ENCODE measurements at places on chromosomes 7 and 10.
A peak's percentile ranks its signal among the peaks of the same experiment; 100 is the strongest.

- DNase-seq: no peak
These were observed 17.4 kb upstream of the GDF10 start for GRCh38 chr10:47282657-47283018.

DNA sequence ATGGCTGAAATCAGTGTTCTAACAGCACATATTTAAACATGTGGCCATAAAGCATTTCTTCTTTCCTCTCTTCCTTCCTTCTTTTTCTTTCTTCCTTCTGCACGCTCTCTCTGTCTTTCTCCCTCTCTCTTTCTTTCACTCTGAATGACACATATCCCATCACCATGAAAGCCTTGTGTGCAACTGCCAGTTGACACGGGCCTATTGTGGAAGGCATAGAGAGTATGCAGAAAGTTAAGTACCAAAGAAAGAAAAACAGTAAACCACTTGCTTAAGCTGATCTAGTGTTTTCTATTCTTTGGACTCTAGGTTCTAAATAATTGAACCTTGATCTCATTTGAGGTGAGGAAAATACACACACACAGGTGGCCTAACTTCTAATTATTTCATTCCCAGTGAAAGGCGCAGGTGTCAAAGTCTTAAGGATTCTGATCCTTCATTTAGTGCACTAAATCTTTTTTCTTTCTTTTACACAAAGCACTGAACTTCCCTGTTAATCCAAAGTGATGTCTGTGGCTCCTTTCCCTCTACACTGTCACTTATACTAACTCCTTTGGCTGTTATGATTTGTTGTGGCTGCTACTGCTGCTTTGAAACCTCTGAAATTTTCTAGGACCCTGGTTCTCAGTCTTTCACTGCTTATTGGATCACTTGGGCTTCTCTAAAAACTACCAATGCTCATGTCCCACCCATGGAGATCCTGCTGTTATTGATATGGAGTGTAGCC lies 17.7 kb downstream of the DKK1 start:
- DNase-seq: no peak

DNA sequence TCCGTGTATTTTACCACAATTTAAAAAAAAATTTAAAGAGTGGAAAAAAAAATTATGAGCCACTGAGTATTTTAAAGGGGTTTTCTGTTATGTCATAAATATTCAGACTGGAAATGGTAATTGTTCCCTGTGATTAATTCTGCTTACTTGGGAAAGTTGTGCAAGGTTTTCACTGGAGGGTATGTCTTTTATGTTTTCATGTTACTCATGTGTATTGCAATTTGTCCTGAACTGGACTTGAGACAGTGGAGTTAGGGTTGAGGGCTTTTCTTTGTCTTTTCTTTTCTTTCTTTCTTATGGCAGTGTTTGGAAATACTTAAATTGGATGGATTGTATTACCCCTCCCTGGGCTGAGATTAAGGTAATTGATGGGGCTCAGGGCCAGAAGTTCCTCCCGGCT lies 257.7 kb downstream of the BAMBI start:
- no peak for DNase-seq

DNA sequence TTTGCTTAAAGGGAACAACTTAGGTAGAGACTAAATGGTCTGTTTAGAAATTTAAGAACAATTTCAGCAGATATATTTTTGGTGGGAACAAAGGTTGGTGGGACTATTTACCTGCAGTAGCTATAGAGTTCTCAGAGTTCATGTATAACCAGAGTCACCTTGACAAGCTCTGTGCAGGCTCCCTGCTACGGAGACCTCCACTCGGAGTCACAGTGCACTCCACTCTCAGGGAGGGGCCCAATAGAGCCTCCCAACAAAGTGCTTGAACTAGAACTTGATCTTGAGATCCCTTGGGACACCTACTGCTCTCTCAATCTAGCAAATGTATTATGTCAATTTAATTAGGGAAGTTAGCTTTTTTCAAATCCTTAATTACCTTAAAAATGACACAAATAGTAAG lies 2.3 kb downstream of the MYPN start:
- DNase-seq: no peak

GRCh38 chr10:89022734-89023133 lies 32.1 kb downstream of the FAS start:
- DNase-seq: no peak

GRCh38 chr7:41878309-41879295 lies 175.7 kb upstream of the INHBA start:
- DNase-seq: no peak

- peak; percentile 34 for DNase-seq
These were observed 699.9 kb downstream of the INHBA start for GRCh38 chr7:41002741-41003610.

DNA sequence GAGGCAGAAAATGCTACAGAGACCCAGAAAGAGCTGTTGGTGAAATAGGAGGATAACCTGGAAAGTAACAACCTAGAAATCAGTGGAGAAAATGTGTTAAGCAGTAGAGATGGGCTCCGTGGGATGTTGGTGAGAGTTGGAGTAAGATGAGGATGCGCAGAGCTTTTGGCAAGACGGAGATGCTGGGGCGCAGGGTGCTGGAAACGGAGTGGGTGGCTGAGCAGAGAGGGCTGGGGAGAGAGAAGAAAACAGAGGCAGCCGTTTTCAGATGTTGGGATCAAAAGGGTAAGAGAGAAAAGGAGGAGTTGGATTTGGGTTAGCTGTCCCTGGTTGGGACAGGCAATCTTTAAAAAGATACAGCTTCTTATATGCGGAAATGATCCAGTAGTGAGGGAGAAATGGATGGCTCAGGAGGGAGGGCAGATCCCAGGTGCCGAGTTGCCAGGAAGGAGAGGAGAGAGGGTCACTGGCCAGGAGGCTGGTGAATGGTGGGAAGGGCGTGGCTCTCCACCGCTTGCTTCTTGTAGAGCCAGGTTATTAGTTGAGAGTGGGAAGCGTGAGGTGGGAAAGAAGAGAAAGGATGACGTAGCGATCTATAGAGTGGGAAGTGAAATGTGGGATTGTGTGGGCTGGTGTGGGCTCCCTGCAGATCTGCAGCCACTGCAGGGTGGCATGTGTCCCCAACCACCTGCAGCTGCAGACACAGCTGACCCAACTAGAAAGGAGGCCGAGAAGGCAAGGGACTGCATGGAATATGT lies 182.2 kb upstream of the SVIL start:
- DNase-seq: no peak

DNA sequence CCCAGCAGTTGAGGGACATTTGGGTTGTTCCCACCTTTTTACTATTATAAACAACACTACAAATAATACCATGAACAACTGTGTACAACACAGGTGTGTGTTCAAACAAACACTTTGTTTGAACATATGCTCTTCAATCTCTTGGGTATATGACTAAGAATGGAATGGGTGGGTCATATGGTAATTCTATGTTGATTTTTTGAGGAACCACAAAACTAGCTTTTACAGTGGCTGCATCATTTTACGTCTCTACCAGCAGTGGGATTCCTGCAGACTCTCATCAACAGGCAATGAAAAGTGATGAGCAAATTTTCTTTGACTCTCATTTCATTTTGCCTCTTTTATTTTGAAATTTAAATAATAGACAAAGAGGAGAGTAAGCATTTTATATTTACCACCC lies 116.9 kb upstream of the KLF14 start:
- no peak for DNase-seq

GRCh38 chr7:105849122-105849855 lies 27.1 kb downstream of the ATXN7L1 start:
- DNase-seq: no peak

GRCh38 chr10:49709934-49710333 lies 30.5 kb downstream of the C10orf53 start:
- DNase-seq: no peak

DNA sequence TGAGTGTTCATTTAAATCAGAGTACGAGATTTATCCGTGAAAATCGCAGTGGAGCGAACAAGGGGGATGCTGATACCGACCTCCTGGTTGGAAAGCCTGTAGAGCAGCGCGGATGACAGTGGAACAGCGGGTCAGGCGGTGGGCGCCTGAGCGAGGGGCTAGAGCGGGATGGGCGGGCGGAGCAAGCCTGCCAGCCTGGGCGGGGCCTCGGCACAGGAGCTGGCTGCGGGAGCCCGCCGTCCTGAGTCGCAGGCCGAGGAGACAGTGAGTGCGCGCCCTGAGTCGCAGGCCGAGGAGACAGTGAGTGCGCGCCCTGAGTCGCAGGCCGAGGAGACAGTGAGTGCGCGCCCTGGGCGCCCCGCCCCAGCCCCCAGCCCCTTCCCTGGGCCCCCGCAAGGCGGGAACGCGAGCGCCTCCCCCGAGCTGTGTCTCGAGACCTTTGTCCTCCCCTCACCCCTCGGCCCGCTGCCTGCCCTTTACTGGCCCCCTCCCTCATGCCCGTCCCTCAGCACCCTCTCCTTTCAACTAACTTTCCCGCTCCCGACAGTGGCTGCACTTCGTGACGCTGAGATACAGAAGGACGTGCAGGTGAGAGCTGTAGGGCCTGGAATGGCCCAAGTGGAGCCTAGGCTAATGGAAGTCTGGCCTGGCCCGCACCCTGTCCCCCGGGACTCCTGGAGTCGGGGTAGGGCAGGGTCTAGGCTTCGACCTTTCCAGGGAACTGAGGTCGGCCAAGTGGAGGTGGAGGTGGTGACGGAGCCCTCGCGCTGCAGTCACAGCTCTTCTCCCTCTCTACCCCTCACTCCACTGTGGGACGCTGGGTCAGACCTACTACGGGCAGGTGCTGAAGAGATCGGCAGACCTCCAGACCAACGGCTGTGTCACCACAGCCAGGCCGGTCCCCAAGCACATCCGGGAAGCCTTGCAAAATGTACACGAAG lies at the start of gene AS3MT:
TSS of gene AS3MT (plus strand) at position 213 of the 941 bp plus-strand sequence. CDS start at position 336, 123 bp downstream.
- DNase-seq: no peak

- no peak for DNase-seq
These were observed 13.5 kb upstream of the SH2B2 start for GRCh38 chr7:102272917-102273748.

- DNase-seq: no peak
These were observed 209.8 kb downstream of the CCDC3 start for GRCh38 chr10:12791728-12792127.

DNA sequence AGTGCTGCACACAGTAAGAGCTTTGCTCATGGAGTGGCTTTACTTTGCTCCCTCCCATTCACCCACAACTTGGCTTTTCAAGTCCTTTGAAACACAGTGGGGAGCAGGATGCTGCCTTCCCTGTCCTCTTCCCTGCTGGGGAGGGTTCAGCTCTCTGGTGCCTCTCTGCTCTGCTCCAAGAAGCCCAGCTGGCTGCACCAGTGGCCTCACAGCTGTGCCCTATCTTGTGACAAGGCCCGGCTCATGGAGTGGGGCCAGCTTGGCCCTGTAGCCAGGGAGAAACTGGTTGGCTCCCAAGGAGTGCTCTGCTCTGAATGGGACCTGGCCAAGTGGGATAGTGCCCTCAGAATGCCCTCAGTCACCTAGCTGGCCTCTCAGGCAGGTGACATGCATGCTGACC lies 212.3 kb upstream of the ZMIZ1 start:
- DNase-seq: no peak

DNA sequence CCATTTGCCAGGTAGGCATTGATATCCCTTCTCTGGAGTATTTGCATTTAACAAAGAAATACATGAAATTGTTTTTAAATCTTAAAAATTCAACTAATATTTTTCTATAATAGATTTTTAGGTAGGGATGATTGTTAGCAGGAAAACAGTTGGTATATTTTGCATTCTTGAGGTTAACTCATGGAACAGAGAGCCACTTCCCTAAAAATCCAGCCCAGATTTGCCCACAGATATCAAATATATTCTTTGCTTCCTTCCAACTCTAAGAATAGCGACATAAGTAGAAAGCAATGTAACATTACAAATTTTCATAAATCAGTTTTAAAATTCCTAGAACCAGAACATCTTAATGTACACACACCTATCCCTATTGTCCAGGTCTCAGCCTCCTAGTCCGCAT lies 45.0 kb upstream of the ANLN start:
- DNase-seq: no peak

DNA sequence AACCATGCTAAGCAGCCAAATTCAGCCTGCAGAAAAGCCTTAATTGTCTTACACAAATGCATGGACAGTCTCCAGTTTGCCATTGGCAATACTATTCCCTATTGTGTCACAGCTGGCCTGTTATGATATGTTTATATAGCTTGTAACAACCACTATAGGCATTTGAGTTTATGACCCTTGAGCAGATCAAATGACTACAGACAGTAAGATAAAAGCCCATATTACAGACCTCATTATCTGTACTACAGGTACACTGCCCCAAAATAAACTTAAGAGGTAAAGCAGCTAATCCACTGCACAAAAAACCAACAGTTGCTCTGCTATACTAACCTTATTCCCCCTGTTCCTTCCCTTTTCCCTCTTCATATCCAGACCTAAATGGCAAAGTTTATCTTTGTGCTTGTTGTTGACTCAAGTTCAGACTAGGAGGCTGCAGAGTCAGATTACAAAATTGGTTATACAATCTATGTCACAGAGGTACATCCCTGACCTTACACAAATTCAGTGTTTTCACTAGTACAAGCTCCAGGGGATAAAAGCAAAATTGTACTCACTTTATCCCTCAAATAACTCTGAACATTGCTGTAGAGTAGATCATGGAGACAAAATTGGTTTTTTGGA lies 218.4 kb downstream of the GRM8 start:
- no peak for DNase-seq

- no peak for DNase-seq
These were observed 1.2 kb downstream of the PTEN start for GRCh38 chr10:87864496-87865059.

- DNase-seq: no peak
These were observed 23.7 kb downstream of the SRRM3 start for GRCh38 chr7:76225379-76225778.

Data from NCI-H1048 (cell line).